ENCODE measurements at places on chromosomes 1 and 21.

DNA sequence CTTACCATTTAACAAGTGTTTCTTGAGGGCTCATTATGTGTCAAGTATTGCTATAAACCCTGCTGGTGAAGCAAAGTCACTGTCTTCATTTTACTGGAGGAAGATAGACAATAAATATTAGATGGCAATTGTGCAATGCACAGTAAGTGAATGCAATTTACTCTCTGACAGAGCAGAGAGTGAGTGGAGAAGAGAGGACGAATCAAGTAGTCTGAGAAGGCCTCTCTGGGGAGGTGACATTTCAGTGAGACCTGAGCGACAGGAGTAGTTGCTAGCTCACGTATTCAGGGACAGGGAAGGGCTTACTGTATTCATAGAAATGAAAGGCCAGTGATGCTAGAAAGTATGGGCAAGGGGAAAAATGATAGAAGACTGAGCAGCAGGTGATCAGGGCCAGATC is 1.2 kb upstream of the NMNAT2 start:
- DNase-seq = no peak

DNA sequence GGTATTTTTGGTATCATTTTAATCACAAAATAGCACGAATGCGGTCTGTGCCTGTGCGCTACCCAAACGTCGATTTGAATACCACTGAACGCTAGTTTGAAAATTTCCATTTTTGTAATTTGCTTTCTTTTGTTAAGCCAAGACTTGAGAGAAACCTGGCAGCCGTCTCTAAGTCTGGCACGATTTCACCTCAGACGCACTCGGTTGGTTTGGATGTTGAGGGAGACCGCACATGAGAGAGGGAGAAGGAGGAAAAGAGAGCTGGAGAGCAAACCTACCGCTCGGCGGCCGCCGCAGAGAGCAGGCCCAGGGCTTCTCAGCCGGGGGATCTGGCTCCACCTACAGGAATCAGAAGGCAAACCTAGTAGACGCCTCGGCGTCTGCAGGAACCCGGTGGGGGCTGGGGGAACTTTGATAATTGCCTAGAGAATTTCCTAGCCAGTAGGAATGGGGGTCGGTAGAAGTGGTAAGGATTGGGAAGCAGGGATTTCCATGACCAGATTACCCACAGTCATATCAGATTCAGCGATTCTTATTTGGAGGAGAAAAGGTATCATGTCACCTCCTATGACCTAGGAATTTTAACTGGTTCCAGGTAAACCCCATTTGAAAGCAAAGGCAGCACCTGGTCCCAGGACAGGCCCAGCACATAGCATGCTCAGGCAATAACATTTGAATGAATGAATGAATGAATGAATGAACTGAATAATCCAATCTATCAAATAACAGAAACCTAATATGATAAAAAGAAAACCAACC is 83.2 kb downstream of the TM2D1 start:
- DNase-seq = peak; percentile 32

GRCh38 chr1:53586765-53587164 is 127.6 kb downstream of the DMRTB1 start:
- no peak for DNase-seq

- no peak for DNase-seq
Measured at GRCh38 chr1:161531986-161532643, 7.8 kb downstream of the HSPA6 start.

DNA sequence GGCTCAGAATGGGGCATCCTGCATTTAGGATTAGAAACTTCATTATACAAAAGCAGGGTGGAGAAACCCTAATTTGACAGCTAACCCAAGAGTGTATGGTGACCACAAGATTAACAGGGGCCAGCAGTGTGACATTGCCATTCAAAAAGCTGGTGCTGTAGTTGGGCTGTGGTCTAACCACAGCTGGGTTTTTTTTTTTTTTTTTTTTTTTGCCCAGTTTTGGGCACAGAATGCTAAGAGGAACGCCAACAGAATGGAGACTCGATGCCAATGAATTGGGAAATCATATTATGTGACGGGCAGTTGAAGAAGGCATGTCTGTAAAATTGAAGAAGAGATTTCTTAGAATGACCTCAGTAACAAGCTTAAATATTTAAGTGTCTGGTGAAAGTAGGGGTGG is 58.4 kb downstream of the NFIA start:
- DNase-seq = no peak

DNA sequence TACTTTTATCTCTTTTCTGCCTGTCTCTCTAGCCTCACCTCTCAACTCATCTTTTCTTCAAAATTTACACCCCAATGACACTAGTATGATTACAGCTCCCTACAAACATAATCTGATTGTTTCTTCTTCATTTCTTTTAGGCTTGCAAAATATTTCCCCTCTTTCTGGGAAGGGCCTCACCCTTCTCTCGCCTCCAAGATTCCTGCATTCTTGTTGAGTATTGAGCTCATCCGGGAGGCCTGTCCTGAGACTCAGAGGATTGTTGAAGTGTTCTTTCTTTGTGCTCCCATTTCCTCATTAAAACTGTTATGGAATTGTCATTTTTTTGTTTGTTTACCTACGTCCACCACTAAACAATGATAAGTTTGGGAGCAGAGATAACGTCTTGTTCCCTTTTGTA is 99.1 kb upstream of the CHRM3 start:
- DNase-seq = no peak

DNA sequence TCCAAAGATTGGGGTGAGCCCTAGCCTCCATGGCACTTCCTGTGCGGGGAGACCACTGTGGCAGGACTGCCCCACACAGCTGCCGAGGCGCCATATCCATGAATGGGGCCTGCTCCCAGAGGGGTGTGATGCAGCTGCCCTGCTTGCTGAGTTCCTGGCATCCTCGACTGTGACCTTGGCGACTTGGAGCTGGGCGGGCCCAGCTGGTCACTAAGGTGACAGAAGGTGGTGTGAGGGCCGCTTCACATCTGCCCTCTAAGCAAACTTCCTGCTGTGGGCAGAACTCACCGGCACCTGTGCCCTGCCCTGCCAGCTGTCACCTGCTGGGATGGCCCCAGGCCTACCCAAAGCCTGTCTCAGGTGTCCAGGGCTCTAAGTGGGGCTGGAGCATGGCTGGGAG is 9.0 kb downstream of the TMEM61 start:
- DNase-seq = no peak

DNA sequence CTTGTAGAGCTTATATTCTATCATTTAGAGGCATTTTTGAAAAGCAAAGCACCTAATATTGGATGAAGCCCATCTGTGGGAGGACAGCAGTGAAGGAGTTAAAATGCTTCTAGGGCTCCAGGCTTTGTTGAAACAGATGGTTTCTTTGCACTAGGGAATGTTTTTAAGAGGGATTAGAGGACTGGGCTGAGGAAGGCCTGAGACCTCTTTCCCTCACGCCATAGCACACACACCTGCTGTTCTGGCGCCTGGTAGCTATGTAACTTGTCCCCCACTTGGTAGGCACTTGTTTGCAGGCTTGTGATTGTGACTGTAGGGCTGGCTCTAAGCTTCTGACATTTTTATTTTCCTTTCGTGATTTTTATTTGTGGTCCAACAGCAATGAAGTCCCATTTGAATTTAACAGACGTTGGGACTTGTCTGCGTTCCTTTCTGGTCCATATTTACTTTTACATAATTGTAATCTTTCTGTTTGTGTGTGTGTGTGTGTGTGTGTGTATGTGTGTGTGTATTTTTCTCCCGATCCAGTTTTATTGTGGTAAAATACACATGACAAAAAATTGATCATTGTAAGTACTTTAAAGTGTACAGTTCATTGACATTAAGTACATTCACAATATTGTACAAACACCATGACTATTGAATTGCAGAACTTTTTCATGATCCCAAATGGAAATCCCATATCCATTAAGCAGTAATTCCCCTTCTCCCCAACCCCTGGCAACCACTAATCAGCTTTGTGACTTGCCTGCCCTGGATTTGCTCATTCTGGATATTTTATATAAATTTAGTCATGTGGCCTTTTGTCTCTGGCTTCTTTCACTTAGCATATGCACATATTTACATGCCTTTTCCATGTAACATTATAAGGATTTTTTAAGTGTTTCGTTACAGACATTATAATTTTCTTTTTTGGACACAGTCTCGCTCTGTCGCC is 33.5 kb upstream of the MACF1 start:
- DNase-seq = no peak

- no peak for DNase-seq
Measured at GRCh38 chr1:5744341-5744740, 247.9 kb downstream of the NPHP4 start.

DNA sequence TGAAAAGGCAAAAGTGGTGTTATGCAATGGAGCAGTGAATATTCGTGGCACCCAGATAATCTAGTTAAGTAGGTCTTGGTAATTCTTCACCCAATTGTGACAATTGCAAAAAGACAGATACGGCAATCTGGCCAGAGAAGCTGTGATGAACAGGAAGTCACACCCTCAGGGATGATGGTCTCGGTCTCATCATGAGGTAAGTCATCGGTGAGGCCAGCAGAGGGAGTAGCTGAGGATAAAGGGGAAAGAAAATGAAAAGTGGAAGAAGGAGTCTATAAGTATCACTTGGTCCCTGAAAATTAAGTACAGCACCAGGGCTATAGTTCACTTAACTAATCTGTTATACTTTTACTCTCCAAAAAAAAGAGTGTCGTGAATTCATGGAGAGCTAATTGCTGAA is 258.8 kb upstream of the NCAM2 start:
- DNase-seq = no peak

- no peak for DNase-seq
Measured at GRCh38 chr1:157136133-157136532, 2.1 kb downstream of the ETV3 start.

GRCh38 chr21:16305686-16306085 is 575.9 kb downstream of the USP25 start:
- DNase-seq = no peak

DNA sequence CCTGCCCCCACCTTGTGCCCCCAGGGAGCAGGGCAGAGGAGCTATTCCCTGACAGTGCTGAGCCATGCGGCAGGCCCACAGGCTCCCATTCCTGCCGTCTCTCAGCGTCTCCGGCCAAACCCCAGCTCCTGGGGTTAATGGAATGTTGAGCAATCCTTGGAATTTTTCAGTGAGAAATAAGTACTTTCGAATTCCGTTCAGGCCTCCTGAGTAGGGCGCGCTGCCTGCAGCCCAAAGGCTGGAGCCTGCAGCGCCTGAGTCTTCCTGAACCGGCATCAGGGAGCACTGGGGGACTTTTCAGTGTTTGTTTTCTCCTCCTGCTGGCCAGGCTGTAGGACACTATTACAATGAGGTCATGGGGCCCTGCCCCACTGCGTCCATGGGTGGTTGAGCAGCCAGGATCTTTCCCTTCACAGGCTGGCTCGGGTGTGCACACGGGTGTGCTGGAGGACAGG is 33.3 kb upstream of the CSF1 start:
- DNase-seq = no peak

GRCh38 chr21:31713973-31714740 is 17.8 kb downstream of the SCAF4 start:
- DNase-seq = no peak

DNA sequence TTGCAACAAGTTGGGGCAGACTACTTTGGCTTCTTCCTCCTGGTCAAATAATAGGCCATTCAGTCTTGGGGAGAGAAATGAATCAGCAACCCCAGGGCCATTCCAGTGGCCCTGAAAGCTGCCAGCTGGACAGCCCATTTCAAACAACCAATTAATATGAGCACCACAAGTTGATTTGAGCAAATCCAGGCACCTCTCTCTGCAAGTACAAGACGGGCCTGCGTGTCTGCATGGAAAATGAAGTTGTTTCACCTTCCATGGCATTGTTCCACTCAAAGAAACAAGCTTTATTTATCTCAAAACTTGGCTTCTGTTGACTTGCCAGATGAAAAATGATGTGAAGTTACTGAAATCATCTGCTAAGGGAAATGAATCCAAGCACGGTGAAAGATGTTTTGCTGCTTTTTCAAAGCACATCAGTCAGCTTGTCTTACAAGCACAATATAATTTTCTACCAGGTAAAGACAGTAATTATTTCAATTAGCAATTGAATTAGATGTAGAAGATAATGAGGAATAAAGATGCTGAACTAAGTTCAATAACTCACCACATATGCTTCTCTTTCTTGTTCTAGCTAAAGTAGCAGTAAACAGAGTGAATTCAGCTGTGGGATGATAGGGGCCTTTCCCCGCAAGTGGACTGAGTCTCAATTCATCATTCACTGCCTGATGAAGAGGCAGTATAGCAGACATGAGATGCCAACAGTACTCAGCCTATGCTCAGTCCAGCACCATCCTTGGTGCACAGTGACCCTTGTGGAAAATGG is 95.2 kb upstream of the SSX2IP start:
- no peak for DNase-seq

GRCh38 chr1:246708166-246708565 is 16.0 kb upstream of the SCCPDH start:
- DNase-seq = no peak

GRCh38 chr21:33151941-33152731 is 77.6 kb upstream of the IFNAR2 start:
- no peak for DNase-seq

- no peak for DNase-seq
Measured at GRCh38 chr1:40637470-40638007, 27.9 kb downstream of the RIMS3 start.

- DNase-seq = no peak
Measured at GRCh38 chr1:197783510-197783948, 8.2 kb upstream of the DENND1B start.

GRCh38 chr1:33143176-33143575 is 38.7 kb downstream of the TRIM62 start:
- DNase-seq = no peak

DNA sequence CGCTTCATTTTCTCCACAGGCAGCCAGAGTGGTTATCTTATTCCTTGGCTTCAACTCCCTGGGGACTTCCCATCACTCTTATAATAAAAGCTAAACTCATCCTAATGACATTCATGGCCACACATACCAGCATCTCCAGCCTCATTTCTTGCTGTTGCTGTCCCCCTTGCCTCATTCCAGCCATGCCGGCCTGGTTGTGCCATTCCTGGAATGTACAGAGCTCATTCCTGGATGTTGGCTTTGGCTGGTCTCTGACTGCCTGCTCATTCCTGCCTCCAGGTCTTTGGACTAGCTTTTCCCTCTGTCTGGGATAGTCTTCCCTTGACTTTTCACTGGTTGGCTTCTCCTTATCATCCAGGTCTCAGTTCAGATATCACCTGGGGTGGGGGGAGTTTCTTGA is 2.4 kb upstream of the PEF1 start:
- no peak for DNase-seq

DNA sequence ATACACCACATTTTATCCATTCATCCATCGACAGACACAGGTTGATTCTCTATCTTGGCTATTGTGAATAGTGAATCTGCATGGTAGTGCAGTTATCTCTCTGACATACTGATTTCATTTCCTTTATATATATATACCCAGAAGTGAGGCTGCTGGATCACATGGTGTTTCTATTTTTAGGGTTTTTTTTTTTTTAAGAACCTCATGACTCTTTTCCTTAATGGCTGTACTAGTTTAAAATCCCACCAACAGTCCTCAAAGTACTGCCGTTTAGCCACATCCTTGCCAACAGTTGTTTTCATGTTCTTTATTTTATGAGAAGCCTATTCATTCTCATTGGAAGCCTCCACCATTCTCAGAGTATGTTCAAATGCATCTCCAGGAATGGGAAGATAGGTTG is 258.7 kb upstream of the SNX7 start:
- no peak for DNase-seq
